Stimulated activated CD4-positive, alpha-beta T cell treated with anti-CD3 and anti-CD28 coated beads, Interleukin-15, amount 100 ng/mL, for 48 hours (primary cell): ENCODE measurements at places on chromosomes 16 and 17.

DNA sequence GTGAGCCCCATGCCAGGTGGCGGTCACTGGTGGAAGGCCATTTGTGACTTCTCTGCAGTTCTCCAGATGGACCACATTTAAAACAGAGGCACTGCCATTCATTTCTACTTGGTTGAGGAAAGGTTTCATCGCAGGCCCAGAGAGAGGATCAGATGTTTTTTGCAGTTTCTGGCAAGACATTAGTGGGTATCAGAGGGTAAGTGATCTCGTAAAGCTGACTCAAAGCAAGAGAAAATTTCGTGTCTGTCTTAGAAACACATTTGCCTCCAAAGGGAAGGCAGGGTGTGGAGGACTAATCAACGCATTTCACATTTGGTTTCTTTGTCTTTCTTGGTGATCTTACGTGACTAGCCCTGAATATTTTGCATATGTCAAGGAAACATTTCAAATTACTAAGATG lies 81.8 kb downstream of the PRKCB start:
- DNase-seq: no peak

DNA sequence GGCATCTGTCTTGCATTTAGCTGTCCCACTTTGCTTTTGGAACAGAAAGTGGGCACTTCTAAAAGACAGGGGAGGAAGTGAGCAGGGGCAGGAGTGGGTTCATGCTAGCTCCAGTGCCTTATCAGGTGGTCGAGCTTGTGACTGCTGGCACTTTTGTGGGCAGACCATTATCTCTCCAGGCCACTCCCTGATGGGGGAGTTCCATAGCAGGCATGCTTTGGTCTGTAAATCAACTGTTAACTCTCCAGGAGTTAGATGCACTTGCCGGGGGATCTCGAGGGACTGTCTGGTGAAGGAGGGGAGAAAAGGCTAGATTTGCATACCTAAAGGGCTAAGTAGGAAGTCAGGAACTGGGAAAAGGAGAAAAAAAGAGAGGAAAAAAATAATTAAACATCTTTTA lies 9.3 kb upstream of the CARD14 start:
- no peak for DNase-seq

GRCh38 chr17:66941773-66942450 lies 22.6 kb upstream of the CACNG4 start:
- DNase-seq: no peak

GRCh38 chr16:81601008-81601428 lies 156.4 kb downstream of the CMIP start:
- no peak for DNase-seq

DNA sequence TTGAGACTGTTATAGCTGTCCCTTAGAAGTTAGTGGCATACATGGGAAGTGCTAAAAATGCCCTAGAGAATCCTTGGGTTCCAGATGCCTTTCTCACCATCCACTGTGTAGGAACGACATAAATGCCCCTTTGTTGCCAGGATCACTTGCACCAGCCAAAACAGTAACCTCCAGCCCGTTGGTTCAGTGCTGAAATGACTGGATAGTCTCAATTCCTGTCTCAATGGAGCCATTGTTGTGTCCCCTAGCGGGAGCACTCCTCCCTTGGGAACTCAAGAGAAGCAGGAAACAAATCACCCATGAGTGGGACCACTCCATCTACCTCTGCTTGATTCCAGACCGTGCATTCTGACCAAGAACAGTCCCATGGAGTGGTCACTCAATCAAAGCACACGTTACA lies 23.1 kb downstream of the MPHOSPH6 start:
- no peak for DNase-seq

DNA sequence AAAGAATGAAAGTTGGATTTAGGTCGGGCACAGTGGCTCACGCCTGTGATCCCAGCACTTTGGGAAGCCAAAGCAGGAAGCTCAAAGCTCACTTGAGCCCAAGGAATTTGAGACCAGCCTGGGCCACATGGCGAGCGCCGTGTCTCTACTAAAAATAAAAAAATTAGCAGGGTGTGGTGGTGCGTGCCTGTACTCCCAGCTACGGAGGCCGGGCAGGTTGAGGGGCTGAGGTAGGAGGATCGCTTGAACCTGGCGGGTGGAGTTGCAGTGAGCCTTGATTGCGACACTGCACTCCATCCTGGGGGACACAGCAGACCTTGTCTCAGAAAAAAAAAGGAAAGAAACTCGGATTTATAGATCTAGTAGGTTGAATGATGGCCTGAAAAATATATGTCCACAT lies 37.4 kb upstream of the RPH3AL start:
- no peak for DNase-seq

GRCh38 chr16:49875806-49876715 lies 20.1 kb upstream of the ZNF423 start:
- DNase-seq: no peak

DNA sequence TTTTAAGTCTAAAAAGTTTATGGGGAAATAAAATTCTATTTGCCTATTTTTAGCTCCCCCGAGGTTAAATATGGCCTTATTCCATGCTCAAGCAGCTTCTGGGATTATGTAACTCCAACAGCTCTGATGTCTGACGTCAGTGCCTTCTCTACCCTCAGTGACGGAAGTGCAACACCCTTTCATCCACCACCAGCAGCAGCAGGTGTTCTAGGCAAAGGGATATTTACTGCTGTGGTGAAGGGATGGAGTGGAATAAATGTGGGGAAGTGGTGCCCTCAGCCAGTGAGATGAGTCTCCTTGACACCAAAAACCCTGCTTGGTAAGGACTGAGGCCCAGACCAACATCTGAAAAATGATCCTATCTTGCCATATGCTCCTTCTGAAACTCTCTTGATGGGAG lies 247.4 kb downstream of the SHISA9 start:
- DNase-seq: no peak

DNA sequence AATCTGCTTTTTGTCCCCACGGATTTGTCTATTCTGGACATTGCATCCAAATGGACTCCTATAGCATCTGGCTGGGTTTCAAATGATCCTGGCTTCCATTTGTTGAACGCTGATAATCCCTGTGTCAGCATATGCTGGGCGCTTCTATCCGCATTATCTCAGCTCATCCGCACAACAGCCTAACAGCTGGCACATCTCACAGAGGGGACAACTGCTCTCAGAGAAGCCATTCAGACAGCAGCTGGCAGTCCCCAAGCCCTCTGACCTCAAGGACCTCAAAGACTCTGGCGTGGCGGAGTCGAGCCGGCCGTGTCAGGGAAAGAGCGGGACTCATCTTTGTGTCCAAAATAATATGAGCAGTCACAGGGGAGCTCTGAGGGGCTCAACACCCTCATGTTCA lies 82.3 kb downstream of the NT5M start:
- no peak for DNase-seq

DNA sequence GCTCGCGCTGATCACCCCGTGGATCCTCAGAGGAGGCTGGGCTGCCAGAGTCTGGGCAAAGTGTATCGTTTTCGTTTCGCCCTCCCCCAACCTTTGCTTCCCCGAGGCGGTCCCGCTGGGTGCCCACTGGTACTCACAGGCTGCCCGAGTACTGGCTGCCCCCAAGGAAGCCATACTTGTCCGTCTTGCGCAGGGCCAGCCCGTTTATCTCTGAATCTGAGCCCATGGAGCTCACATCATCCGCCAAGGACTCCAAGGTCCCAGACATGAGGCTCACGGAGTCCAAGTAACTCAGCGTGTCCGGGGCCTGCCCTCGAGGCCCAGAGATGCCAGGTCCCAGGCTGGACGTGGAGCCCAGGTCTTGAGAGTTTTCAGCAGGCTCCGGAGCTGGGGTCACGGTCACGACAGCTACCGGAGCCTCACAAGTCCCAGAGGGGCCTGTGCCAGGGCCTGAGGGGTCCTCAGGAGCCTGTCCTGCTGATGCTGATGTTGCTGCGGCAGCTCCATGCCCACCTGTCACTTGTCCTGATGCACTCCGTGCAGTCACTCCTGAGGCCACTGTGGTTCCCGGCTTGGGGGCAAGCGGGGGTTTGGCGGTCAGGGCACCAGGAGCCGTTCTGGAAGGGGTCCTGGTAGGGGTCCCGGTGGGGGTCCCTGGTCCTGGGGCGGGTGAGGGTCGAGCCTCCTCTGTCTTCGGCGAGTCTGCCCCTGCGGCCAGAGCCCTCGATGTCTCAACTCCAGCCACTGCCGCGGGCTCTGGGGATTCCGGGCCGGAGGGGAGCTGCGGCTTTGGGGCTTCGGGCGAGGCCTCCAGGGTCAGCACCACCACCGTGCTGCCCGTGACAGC lies 980 bp downstream of the TBC1D10B start:
- no peak for DNase-seq
